ENCODE measurements at places on chromosomes 7 and 10.

DNA sequence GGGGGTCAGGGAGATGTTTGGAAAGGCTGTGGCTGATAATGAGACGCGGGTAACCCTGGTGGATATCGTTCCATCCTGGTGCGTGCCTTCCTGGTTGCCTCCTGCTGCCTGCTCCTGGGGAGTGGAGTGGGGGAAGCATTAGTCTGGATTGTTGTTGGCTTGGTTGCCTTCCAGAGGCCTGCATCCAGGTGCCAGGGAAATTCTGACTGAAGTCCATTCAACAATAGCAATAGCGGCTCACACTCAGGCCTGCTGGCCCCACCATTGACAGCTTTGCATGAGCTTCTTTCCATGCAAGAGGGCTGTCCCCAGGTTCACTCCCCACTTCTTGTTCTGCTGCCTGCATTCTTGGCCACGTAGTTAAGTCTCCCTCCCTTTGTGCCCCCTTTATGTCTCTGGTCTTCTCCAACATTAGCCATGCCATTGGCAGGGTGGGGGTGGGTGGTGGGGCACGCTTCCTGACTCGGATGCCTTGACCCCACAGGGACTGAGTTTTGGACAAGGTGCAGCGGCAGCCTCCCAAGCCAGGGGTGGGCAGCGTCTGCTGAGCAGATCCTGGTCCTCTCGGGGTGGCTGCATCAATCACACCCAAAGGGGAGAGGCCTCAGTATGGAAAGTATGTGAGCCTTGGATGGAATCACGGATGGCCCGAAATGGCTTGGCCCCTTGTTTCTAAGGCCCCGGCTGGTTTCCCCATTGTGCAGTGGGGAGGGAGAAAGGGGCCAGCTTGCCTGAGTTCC, 150.2 kb downstream of the GRK5 start:
- DNase-seq: no peak

- no peak for DNase-seq
These were observed 58.7 kb upstream of the COL1A2 start for GRCh38 chr7:94336009-94336408.

GRCh38 chr10:19658622-19659233, 157.5 kb upstream of the PLXDC2 start:
- no peak for DNase-seq

GRCh38 chr10:24617771-24618396, 105.8 kb downstream of the ARHGAP21 start:
- peak; percentile 41 for DNase-seq

DNA sequence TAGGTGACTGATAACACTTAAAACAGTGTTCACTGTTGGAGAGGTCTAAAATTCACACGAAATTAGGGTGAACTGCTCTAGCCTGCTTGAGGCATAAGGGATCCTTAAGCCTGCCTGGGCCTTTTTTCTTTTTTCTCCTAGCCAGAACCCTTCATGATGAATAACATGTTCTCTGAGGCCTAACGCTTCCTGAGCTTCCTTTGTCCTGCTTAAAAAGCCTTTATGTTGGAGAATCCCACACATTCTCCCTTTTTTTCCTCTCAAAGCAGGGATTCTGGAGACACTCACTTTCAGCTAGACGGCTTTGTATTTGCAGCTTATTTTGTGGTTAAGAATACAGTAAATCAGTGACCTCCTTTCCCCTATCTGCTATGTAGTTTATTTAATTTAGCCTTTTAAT, 354.7 kb upstream of the PHF14 start:
- no peak for DNase-seq

- DNase-seq: no peak
These were observed 862.3 kb downstream of the TYW1 start for GRCh38 chr7:67858931-67859330.

DNA sequence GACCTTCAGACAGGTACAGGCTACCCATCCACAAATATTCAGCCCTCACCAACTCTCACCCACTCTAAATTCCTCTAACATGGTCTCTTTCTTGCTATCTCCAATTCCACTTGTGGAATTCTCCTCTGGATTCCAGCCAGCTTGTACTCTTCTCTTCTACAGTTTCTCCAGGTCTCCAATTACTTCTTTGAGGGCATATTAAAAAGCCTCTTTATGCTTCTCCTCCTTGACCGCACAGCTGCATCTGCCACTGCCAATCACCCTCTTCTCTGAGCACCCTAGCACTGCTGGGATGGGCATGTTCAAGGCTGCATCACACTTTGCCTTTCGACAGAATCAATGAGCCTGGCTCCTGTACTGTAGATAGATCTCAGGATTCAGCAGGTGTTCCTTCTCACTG, 101.5 kb upstream of the ANKRD1 start:
- DNase-seq: no peak

- DNase-seq: no peak
These were observed 3.9 kb downstream of the TSPAN15 start for GRCh38 chr10:69455006-69455763.

DNA sequence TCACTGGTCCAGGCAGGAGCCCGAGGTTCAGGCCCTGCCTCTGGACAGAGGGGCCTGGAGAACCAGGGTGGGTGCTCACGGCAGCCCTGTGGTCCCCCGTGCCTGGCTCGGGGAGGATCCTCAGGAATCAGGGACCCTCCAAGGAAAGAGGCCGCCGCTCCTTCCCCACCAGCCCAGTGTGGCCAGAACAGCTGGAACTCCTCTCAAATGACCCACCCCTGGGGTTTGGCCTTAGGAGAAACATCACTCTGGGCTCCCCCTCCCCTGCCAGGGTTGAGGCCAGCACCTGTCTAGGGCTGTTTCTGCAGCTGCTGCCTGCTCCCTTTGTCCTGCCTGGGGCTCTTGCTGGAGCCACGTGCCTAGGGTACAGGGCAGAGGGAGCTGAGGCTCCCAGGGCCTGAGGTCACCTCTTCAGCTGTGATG, 161.0 kb downstream of the RNF216 start:
- no peak for DNase-seq

GRCh38 chr10:24434961-24435360, 226.0 kb downstream of the KIAA1217 start:
- no peak for DNase-seq

DNA sequence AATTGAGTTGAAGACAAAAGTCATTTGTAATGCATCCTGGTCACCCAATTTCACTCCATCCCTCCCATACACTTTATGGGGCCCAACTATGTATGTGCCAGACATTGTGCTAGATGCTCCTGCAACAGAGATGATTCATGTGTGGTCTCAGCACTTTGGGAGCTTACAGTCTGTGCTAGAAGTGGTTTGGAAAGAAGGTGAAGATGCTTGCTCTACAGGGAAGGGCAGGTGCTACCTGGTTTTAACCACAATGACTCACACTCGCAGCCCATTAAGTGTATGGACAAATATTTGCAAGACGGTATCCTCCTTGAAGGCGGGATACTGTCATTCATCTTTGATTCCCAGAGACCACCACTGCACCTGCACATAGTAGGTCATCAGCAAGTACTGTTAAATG, 257.6 kb downstream of the OTUD1 start:
- no peak for DNase-seq

- DNase-seq: peak; percentile 96
These were observed 66.1 kb upstream of the AGBL3 start for GRCh38 chr7:134920026-134920753.

GRCh38 chr10:12238821-12239220, 42.8 kb downstream of the CDC123 start:
- DNase-seq: no peak

DNA sequence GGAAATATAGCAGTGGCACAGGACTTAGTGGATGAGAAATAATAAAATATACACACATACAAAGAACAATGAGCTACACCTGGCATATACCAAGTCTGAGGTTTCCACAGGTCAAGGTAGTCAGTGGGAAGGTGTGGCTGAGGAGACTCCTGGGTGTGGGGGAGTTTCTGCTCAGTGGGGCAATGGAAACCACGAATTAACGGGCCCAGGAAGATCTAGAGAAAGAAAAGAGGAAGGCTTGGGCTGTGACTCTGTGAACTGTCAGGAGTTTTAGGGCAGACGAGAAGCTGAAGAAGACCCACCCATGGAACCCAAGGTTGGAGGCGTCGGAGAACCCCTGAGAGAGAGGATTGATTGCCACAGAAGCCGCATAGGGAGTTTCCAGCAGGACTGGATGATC, 196.5 kb downstream of the HERPUD2 start:
- DNase-seq: no peak

GRCh38 chr10:62036186-62037081, 134.9 kb downstream of the ARID5B start:
- DNase-seq: no peak

GRCh38 chr7:112015146-112015545, 191.1 kb downstream of the DOCK4 start:
- DNase-seq: no peak

DNA sequence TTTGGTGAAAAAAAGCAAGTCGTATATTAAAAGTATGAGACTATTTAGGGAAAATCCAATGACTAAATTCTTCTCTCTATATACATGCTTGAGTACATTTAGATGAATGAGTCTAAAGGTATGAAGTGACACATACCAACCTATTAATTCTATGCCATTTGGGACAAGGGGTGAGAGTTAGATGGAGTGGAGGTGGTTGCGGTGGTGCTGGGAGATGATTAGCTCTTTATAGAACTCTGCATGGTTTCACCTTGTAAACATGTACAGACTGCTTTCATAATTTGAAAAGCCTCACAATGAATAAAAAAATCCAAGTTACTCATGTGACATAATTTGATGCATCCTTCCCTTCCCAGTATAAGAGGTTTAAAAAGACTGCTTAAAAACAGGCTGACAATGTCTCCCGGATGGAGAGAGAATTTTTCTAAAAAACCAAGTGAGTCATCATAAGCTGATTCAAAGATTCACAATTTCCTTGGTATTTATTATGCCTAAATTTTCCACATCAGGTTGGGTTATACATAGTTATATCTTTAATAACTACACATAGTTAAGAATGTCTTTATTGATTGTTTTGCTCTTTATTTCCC, 572.8 kb downstream of the REEP3 start:
- DNase-seq: peak; percentile 2

DNA sequence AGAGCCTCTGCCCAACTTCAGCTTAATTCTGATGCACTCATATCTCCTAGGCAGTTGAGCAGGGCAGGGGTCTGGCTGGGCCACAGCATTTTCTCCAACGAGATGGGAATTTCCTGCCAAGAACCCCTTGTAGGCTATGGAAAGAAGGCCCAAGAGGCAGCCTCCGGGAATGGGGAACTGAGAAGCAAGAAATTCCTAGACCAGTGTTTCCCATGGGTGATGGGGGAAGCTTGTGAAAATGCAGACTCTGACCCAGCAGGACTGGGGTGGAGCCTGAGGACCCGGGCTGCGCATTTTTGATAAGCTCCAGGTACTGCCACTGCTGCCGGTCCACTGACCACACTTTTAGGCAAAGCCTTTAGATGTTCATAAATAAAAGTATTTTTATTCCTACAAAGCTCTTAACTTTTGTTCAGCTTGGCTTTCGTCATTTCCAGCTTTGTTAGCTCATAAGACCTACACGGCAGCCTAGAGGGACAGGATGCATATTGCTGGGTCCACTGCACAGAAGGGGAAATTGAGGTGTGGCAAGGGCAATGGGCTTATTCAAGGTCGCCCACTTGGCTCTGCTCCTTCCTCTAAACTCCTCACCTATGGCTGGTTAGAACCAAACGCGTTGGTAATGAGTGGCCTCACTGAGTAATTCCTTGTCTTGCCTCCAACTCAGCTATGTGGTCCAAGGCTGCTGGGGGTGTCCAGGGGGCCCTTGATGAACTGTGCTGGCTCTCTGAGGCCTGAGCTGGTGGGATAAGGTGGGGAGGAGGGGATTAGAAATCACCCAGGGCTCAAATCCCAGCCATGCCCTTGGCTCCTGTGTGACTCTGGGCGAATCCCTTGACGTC, 29.5 kb downstream of the ZCCHC24 start:
- no peak for DNase-seq

DNA sequence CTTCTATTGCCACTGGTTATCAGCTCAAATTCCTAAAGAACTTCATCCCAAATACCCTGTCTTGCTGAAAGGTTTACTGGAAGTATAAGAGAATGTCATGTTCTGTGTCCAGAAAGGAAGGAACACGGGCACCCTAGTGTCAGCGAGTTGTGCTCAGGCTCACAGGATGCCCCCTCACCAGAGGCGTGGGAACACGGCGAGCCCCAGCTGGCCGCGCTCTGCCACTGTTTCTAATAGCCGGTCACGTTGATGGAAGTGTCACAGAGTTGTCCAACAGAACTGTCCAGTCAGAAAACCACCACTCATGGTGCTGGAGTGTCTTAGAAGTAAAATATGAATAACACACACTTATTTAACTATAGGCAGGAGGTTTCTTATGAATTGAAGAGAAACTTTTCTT, 72.8 kb downstream of the FIGNL1 start:
- no peak for DNase-seq

GRCh38 chr10:1074052-1074747, 18.0 kb downstream of the WDR37 start:
- DNase-seq: no peak

- no peak for DNase-seq
These were observed 18.1 kb downstream of the NOC3L start for GRCh38 chr10:94344522-94345122.

GRCh38 chr10:86756511-86757112, at the start of gene BMPR1A:
Gene BMPR1A, plus strand, starts transcription at chr10:86756619. Its CDS starts 119,400 bp downstream, at chr10:86876019.
- peak; percentile 85 for DNase-seq

DNA sequence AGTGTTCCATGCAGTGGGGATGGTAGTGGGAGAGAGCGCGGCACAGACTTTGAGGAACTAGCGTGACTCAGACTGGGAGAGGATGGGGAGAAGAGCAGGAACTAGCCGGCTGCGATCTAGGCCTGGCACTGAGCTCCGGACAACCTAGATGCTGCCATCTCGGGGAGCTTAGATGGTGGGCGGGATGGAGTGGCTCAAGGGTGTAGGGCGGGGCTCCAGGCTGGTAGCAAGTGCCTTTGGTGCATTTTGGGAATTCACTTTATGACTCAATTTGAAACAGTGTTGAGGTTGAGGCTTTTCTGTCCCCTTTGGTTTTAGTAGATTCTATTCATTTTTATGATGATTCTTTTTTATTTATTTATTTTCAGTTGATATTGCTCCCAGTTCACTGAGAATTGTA, 185.3 kb upstream of the GPR26 start:
- no peak for DNase-seq

- DNase-seq: no peak
These were observed 236.9 kb downstream of the PTEN start for GRCh38 chr10:88100281-88100680.

DNA sequence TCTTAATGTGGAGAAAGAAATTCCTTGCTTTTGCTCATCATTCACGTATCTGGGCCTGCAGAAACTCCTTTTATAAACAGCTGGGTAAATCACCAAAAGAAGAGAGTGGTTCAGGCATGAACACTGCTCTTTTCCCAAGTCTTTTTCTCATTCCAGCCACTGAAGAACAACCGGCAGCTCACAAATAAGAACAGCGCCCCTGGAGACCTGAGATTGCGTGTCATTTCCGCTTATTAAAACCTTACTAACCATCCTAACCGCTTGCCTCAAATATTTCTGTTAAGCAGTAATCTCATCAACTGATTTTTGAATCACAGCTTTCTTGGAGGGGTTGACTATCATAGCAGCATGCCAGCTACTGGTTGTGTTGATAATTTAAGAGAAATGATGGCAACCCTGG, 213.0 kb upstream of the PLXNA4 start:
- DNase-seq: no peak

DNA sequence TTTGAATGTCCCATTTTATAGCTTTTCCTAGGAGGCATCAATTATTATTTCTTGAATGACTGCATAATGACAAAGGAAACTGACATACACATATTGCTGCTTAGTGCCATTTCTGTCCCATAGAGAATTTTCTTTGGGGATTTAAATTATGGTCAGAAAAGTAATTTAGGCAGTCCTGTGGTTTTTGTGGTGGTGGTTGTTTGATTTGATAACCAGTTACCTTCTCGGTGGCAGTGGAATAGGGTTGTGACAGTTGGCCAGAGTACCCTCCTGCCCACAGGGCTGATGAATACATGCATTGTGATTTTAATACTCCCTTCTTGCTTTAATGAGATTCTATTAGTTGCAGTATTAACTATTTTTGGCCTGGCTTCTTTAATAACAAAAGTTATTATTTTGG, 6.6 kb upstream of the SGCE start:
- DNase-seq: no peak

All from AG10803 (cell line).